ENCODE measurements at places on chromosomes 3 and 15.

GRCh38 chr15:73239564-73240215, 129.1 kb downstream of the HCN4 start:
- no peak for DNase-seq

DNA sequence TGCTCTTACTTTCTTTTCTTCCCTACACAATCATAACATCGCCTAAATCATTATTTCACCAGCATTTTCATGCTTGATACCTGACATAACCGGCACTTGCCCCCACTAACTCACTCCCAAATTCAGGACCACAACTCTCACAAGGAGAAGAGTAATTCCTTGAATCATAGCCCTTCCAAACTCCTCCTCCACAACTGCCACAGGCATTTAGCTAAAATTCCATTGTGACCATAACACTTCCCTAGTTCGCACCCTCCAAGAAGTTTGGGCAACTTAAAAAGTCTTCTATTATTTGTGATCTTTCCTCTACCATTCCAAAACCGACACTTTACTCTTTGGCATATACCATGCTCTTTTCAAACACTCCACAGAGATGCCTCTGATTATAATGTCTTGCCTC, 59.4 kb upstream of the XRN1 start:
- peak; percentile 37 for DNase-seq

DNA sequence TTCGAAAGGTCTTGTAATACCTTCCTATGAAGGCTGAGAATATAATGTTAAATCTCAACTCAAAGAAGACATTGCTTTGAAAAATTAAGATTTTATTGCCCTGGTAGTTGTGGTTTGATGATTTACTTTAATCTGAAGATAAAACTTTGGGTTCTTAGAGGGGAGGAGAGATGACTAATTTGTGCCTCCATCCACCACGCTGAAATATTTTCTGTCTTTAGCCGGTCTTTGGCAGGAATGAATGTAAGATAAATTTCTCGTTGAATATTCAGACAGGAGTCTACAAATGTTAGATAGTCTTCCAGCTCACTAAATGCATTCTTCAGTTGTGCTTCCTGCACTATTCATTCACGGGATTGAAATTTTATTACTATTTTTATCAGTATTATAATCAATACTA, 844.3 kb upstream of the NR2F2 start:
- no peak for DNase-seq

GRCh38 chr15:85723960-85724945, 70.5 kb downstream of the KLHL25 start:
- DNase-seq, result no peak

DNA sequence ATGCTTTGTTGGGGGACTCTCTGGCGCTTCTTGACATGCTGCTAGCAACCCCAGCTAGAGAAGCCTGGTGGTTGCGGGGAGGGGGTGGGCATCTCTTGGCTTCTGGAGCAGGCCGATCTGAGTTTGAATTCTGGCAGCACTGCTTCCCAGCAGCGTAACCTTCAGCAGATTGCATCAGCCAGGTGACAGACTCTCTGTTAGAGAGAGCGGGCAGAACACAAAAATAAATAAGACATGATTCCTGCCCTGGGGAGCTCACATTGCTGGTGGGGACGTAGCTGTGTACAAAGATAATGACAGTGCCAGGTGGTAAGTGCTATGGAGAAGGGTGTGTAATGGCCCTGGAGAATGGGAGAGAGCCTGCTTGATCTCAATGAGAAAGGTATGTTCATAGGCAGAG, 87.4 kb downstream of the THSD4 start:
- no peak for DNase-seq

GRCh38 chr3:21989341-21990042, 238.5 kb upstream of the ZNF385D start:
- DNase-seq, result peak; percentile 33

DNA sequence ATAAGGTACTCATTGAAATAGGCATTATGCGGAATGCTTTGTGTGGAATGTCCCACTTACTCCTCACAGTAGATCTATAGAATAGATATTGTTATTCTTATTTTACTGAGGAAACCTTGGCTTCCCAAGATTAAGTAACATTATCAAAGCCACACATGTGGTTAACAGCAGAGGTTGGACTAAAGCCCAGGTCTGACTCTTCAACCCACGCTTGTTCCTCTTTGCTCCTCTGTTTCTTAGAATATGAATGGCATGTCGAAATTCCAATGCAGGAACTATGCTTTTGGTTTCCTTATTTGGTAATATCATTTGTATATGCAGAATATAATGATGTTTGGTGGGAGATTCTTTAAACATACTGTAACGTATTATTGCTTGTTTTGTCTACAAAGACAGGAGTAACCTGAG, 818.8 kb upstream of the LMCD1 start:
- peak; percentile 68 for DNase-seq

DNA sequence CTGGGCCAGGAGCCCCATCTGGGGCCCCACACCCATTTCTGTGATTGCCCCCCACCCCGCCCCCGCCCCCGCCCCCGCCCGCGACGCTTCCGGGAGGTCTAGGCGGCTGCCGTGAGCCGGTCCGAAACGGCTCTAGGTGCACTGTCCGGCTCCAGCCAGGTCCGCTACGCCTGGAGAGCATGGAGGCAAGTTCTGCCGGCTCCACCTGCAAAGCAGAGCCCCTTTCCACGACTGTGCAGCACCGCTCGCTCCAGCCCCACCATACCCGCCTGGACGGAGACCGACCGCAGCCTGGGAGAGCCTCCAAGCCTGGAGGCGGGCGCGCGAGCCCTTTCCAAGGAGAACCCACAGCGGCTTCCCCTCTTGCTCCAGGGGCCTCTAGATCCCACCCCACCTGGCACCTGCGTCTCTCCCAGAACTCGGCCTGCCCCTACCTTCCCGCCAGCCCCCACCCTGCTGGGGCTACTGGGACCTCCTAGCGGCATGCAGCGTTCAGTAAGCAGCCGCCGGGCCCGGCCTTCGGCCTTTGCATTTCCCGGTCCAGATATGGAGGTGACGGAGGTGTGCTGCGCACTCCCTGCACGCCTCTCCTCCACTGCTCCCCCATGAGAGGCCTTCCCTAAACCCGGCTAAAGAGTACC, 66.2 kb downstream of the KLF13 start:
- DNase-seq, result no peak

GRCh38 chr3:177257006-177257405, 59.7 kb upstream of the TBL1XR1 start:
- DNase-seq, result peak; percentile 24

GRCh38 chr3:188951734-188952133, 220.0 kb upstream of the TPRG1 start:
- DNase-seq, result no peak

GRCh38 chr15:42523331-42523730, 25.3 kb downstream of the LRRC57 start:
- no peak for DNase-seq

DNA sequence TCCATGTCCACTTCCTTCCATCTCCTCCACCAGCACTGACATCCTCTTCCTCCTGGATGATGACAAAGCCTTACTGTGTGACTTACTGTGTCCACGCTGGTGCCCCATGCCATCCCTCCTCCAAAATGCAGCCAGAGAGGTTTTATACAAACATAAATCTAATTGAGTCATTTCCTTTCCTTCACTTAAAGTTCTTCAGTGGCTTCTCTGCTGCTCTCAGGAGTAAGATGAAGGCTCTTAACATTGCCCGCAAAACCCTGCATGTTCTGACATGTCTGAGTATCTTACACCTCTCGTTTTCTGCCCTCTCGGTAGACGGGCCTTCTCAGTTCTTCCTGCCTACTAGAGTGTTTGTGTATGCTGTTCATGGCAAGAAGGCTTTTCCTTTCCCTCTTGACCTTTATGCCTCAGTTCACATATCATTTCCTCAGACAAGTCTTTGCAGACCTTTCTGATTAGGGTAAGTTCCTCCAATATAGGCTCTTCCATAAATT, 175.5 kb downstream of the CFAP20DC start:
- peak; percentile 9 for DNase-seq

DNA sequence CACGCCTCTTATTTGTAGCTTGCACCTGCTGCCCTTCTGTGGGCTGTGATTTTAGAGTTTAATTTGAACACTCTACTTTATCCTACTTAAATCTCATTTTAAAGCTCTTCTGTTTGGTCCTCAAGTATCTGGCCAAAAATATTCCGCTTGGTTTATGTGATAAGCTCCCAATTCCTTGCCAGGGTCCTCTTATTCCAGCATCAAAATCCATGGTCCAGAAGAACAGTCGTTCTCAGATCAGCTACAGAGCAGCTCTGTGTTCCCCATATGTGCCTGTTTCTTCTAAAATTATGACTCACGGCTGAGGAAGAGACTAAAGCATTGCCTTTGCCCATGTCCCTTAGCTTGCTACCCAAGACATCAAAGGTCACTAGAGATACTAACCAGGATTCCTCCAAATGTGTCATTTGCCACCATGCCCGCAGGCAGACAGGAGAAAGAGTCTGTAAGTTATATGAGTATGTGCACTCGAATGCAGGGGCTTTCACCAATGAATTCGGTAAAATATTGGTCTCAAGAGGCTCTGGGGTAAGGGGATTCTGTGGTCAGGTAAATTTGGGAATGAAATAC, 115.2 kb upstream of the ETV5 start:
- DNase-seq, result no peak

DNA sequence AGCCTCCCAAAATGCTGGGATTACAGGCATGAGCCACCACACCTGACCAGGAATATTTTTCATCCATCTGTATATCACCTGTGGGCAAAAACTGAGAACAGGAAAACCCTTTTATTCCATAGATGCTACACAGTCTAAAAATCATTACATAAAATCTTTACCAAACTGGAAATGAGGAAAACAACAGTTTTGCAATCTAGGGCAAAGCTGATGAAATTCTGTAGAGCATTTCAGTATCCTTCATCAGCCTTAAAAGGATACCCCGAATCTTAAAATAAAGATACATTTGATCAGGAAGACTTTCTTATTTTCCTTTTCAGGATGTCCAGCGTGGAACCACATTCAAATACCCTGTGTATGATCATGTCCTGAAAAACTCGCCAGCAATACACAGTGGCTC, 7.1 kb downstream of the SIAH2 start:
- peak; percentile 60 for DNase-seq

DNA sequence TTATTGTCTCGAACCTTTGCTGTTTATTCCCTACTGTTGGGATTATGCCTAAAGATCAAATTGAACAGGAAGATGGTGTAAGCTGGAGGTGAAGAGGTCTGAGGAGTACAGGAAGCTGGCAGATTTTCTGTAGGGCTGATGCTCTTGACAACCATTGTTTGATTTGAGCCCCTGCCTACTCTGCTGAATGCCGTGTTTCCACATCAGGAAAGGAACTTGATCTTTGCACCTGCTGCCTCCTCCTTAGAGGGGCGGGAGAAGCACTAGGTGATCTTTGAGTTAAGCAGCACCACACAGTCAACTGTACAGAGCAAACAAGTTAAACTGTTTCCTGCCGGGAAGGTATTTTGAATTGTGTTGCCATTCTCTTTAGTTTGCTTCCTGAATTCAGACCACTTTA, 364.6 kb upstream of the EPHA6 start:
- no peak for DNase-seq

GRCh38 chr3:42730706-42731420, 28.3 kb upstream of the HHATL start:
- DNase-seq, result no peak

DNA sequence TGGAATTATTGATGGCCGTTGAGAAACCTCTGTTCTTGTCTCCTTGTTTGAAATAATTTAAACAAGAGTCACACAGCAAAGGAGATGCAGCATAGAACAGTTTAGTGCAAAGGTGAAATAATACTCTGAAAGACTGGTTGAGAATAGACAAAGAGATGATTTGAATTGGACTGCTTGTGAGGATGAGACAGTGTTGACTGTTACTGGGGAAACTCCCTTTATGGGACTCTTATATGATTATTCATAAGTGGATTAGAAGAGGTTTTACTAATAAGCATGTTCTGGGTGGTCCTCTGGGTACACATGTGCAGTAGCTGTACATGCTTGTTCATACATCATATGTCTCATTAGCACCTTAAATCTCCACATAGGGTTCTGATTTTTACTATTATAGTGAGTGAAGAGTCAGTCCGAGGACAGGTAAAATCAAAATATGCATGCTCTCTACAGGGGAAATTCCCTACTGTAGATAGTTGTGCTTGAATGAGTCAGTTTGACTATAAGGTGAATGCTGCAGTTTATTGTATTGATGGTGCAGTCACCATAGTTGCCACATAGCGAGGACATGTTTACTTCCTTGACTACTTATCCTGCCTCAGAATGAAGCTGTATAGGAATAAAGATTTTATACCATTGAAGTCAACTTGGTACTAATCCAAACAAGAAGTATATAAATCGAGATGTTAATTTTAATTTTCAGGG, 498.7 kb downstream of the CNTN6 start:
- DNase-seq, result no peak

DNA sequence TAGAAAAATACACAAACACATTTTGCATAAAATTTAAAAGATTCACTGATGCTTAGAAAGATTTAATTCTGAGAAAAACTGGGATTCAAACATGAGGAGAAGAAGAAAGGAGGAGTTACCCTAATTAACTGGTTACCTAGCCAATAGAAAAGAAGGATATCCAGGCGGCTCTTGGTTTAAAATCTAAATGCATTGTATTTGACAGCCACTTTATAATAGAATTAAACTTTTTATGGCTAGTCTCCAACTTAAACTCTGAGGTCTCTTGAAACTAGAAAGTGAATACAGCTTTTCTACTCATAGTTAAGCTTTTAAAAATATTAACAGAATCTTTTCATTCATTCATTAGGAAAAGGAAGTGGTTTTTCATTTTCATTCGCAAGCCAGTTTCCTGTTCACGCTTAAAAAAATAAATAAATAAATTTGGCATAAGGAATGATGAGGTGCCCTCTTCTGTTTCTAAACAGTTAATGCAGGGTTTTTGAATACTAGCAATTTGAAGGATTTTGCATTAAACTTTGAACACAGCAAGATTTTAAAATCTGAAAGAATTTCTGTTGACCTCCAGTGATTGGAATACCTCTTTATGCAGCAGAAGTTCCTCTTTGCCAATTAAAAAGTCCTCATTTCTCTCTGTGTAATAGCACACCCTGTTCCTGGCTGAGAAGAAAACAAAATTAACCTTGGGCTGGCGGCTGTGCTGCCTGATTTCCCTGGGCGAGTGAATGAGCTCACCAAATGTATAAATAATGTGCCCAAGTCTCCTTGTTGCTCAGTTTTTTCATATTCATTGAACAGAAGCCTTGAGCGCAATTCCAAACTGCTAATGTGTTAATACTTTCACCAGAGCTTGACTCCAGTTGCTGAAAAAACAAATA, 105.1 kb downstream of the ZMAT3 start:
- DNase-seq, result peak; percentile 38

- DNase-seq, result no peak
These were observed 262.9 kb upstream of the SLITRK3 start for GRCh38 chr3:165459111-165459510.

DNA sequence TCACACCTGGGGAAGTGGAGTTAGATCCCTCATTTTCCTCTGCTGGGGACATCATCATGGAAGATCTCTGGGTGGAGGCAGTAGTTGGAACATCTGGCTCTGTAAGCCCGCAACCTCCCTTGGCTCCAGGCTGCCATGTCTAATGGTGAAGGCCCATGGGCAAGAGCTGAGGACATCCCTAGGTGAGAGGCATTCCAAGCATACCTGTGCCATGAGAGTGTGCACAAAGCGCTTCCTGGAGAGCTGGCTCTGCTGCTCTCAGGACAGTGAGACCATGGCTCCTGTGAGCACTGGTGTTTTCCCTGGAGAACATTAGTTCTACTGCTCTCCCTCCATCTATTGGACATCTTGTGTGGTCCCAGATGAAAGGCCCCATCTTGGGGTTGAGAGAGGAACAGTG, 7.7 kb downstream of the MAPKAPK3 start:
- DNase-seq, result no peak

GRCh38 chr3:23867400-23867799, 49.4 kb downstream of the NKIRAS1 start:
- no peak for DNase-seq
